ENCODE measurements at places on chromosomes 1 and 21.

GRCh38 chr1:219837274-219837993, 90.9 kb downstream of the SLC30A10 start:
- DNase-seq = peak; percentile 17

DNA sequence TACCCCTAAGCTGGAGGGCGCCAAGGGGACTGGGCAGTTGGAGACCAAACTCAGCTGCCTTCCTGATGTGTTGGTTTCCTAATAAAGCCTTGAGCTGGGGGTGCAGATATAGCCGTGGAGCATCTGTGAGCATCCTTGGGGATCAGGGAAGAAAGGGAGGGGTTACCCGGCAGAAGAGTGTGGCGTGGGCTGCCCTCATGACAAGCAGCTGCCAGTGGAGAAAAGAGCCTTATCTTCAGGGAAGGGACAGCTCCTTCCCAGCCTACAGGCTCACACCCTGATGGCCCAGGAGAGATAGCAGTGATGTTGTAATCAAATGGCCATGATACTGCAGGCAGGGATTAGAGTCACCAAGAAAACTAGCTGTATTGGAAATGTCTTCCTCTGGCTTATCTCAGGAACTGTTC, 10.8 kb upstream of the NFASC start:
- no peak for DNase-seq

DNA sequence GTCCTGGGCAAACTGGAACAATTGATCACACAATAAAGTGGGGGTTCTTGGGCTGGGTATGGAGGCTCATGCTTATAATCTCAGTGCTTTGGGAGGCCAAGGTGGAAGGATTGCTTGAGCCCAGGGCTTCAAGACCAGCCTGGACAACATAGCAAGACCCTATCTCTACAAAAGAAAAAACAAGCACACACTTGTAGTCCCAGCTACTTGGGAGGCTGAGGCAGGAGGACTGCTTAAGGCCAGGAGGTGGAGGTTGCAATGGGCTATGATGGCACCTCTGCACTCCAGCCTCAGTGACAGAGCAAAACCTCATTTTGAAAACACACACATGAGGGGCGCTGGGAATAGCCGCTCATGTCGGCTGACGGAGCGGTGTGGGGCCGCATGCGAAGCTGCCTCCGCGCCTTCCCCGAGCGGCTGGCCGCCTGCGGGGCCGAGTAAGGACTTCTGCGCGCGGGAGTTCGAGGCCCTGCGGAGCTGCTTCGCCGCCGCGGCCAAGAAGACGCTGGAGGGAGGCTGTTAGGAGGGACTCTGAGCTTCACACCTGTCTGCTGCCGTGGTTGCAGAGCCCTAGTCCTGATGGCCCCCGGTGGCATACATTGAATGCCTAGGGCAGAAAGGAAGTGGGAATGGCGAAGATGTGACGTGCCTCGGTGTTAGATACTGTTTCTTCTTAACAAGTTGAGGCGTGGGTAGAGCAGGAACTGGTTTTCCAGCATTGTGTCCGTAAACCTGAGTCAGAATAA, 59.5 kb downstream of the ACBD3 start:
- no peak for DNase-seq

DNA sequence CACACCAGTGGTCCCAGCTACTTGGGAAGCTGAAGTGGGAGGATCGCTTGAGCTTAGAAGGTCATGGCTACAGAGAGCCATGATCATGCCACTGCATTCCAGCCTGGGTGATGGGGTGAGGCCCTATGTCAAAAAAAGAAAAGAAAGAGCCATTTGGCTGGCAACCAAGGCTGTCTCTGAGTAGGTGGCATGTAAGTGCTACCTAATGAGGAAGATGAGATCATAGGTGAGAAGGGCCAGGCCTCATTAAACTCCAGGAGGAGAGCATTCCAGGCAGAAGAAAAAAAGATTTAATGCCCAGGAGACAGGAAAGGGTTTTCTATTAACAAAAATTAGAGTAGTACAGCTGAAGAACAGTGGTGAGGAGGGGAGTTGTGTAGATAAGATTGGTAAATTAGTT, 103.4 kb upstream of the ZNF678 start:
- DNase-seq = no peak

DNA sequence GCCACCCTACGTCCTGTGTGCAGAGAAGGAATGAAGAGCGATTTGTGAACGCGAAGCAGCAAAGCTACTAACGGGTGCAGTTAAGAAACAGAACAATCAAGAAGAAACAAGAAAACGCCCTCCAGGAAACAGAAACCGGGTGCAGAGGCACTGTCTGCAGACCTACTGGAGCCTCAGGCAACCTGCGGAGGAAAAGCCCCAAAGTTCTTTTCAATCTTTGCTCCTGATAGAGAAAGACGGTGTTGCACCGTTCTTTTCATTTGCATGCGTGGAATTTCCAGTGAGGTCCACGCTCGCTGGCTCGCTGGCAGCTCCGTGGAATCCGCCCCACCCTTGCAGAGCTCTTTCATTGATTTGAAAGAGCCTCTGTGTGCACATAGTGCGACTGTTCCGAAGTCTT, 37.0 kb upstream of the PDE9A start:
- no peak for DNase-seq
